Endodermal cell (in vitro differentiated cells): ENCODE measurements at places on chromosomes 2 and 18.
A peak's percentile ranks its signal among the peaks of the same experiment; 100 is the strongest.

DNA sequence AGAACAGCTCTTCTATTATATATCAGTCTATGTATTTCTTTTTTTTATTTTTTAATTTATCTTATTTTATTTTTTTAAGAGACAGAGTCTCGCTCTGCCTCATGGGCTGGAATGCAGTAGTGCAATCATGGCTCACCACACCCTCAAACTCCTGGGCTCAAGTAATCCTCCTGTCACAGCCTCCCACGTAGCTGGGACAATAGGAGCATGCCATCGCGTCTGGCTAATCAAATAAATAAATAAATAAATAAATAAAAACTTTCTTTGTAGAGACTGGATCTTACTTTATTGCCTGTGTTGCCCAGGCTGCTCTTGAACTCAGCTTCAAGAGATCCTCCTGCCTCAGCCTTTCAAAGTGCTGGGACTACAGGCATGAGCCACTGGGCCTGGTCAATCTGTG, 117.0 kb downstream of the RBMS1 start:
- DNase-seq: peak; percentile 63

DNA sequence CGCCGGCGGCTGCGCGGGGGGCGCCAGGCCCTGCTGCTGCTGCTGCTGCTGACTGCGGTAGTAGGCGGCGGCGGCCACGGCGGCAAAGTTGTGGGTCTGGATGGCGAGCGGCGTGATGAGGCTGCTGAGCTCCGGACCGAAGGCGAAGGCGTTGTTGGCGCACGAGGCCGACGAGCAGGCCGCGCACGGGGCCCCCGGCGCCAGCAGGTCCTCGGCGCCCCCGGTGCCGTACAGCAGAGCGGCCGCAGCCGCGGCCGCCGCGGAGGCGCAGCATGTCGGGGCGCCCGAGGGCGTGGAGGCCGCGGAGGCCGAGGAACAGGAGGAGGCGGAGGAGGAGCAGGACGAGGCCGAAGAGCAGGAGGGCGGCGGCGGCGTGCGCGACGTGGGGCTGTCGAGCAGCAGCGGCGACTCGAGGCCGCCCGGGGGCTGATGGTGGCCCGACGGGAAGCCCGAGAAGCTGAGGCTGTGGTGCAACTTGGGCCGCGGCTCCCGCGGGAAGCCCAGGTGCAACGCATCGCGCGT, 1.8 kb downstream of the ZFP36L2 start:
- peak; percentile 66 for DNase-seq

DNA sequence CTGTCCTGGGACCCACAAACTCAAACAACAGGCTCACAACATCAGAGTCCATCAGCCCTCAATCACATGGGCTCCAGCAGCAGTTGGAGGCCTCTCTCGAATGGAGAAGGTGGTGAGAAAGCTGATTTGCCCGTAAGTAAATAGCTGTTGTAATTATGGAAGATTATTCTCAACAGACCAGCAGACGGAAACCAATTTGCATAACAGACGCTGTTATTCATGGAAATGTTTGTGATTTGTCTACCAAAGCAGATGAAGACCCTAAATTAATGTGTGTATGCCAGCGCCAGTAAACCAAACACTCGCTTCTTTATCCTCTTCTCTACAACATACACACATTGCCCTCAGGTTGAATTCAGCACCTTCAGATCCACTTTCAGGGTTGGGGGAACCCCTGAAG, 23.4 kb upstream of the GALNT14 start:
- no peak for DNase-seq

DNA sequence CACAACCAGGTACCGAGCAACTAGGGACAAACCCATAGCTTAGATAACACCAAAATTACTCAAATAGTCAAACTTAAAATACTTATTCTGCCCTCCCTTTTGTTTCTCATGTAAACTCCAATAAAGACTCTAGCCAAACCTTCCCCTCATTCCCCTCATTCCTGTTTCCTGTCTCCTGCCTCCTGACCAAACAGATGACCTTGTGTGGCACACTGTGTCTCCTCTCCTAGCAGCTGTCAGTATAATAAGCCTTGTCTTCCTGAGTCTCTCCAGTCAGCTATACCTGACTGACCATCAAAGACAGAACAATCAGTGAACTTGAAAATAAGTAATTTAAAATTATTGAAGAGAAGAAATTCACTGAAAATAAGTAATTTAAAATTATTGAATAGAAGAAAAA, 14.3 kb downstream of the SULT1C4 start:
- no peak for DNase-seq

DNA sequence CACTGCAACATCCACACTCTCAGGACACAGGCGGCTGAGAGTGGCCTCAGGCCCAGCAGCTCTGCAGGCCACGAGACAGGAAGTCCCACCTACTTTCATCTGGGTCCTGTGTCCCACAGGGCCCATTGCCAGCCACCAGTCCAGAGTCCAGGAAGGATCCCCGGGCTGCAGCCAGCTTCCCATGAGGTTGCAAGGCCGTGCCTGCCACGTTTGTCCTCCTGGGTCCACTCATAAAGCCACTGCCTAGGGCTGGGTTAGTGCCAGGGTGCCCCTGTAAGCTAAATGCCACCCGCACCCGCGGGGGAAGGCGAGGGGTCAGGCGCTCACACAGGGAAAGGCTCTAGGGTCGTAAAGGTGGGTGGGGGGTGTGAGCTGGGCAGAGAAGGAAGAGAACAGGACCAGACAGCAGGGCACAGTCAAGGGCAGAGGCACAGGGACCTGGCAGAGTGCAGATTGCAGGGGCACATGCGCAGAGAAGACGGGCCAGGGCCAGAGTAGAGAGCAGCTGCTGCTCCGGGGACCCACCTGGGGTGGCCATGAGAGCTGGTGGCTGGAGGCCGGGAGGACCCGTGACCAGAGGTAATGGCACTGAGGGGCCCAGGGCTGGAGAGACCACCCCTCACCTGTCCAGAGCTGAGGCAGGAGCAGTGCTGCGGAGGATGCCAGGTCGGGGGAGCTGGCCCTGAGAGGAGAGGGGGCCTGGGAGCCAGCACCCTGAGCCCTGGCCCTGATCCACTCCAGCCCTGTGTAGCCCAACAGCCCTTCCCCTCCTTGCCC, 8.0 kb downstream of the AGXT start:
- DNase-seq: no peak

- DNase-seq: no peak
Observed at GRCh38 chr2:222693837-222694236, 22.4 kb downstream of the MOGAT1 start.

DNA sequence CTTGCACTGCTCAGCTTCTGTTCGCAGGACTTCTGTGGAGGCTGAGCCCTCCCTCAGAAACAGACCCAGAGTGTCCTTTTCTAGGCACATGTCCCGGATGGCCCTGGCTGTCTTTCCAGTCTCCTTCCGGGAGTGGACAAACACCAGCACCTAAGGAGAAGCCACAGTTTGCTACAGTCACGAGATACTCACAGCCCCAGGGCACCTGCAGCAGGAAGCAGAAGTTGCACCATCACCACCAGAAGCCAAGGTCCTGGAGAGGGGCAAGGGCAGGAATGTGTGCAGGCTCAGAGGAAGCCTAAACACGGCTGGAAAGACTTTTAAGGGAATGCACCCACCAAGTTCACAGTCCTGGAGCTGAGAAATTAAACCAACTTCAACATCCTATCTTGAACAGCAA, 13.6 kb downstream of the SNRNP200 start:
- DNase-seq: no peak
